CD4-positive, alpha-beta T cell treated with Interleukin-15 for 1 hour (primary cell): ENCODE measurements at places on chromosomes 7 and 10.

- DNase-seq: no peak
These were observed 96.6 kb downstream of the TAX1BP1 start for GRCh38 chr7:27836536-27836935.

DNA sequence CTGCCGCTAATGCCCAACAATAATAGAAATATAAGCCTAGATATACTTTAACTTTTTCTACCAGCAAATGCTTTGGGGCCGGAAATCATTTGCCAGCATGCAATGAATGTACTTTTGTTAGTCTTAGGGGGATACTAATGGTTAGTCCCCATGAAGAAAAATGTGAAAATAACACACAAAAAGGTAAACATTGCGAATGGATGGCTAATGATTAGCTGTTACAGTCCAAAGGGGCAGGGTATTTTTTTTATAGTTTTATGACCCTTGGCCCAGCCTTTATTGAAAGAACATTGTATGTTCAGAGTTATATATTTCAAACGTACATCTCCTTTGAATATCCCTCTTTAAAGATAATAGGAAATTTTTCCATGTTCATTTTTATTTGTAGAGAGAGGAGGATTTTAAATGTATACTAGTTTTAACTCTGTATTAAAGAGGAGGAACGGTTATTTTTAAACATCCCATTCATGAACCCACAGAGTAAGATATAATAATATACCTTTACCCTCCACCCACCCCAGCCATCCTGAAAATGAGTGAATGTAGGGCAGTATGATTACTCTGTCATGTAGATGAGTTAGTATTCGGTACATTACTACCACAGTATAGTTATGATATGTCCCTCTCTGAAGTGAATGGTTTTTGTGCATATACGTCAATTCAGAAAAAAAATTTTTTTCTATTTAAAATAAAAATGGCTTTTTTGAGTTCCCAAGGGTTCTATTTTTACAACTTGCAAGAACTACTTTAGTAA, 63.6 kb downstream of the ARID5B start:
- no peak for DNase-seq

DNA sequence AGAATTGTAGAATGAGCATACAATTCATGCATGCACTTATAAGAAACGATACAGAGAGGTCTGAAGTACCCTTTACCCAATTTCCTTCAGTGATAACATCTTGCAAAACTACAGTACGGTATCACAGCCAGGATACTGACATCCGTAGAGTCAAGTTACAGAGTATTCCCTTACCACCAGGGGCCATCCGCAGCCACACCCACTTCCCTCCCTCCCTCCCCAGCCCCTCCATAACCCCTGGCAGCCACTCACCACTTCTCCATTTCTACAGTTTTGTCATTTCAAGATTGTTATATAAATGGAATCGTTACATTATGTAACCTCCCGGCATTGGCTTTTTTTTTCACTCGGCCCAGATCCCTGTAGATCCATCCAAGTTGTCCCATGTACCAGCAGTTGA, 113.6 kb upstream of the RET start:
- DNase-seq: no peak

- DNase-seq: no peak
These were observed 41.8 kb downstream of the FAM204A start for GRCh38 chr10:118300320-118300719.

- DNase-seq: no peak
These were observed 125.6 kb upstream of the FRMD4A start for GRCh38 chr10:14456218-14456869.

DNA sequence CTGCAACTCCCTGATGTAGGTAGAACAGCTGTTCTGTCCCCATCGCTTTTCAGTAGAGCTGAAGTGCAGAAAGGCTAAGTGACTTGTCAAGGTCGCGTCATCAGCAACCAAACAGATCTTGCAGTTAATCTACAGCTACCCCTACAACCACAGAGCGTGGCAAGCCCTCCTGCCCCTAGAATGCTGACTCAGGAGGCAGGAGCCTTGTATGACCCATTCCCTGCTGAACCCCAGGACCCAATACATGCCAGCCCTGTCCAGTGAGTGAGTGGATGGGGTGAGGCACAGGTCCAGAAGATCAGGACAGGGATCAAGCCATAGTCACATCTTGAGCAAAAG, 26.6 kb upstream of the GJD4 start:
- no peak for DNase-seq

DNA sequence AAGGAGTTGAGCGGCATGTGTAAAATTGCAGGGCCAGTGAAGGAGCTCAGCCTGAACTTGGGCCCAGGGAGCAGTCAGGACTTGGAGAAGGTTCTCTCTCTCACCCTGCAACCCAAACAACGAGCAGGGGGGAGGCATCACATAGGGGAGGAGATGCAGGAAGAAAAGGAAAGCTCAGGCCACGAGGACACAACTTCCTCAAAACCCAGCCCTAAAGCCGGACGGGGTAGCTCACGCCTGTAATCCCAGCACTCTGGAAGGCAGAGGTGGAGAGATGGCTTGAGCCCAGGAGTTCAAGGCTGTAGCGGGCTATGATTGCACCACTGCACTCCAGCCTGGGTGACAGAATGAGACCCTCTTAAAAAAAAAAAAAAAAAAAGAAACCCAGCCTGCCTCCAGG, 629.1 kb downstream of the PARD3 start:
- DNase-seq: no peak

DNA sequence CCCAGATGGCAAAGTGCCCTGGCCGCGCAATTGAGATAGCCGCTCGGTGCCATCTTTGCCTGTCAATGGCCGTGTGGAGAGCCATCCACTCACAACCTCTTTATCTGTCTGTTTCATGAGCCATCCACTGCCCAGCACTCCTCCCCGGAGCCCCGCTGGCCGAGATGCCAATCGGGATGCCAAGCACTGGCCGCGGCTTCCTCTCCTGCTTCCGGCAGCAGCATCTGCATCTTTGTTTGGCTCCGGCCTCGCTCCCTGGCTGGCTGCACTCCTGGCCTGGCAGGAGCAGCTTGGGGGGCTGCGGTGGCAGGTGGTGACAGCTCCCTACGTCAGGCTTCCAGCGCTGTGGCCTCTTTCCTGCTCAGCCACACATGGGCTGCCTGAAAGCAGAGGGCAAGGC, 231.7 kb downstream of the USP6NL start:
- DNase-seq: no peak
